ENCODE measurements at places on chromosomes 1 and 21.

- DNase-seq, result no peak
Observed at GRCh38 chr1:235022341-235022980, 106.2 kb downstream of the TOMM20 start.

DNA sequence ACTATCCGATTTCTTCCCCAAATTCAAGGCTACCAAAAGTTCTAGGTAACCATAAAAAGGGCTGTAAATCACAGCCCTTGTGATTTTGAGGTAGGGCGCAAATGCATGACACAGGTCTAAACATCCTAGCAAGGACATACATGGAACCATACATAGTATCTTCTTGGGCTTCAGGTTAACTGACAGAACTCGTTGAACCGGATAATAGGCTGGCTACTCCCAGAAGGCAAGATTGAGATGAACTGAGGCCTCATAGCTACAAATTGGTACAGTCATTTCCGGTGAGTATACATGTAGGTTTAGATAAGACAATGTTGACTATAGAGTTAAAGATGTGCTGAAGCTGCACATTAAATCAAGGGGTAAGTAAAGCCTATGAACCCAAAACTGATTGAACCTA is 27.3 kb upstream of the TP53BP2 start:
- DNase-seq, result no peak

DNA sequence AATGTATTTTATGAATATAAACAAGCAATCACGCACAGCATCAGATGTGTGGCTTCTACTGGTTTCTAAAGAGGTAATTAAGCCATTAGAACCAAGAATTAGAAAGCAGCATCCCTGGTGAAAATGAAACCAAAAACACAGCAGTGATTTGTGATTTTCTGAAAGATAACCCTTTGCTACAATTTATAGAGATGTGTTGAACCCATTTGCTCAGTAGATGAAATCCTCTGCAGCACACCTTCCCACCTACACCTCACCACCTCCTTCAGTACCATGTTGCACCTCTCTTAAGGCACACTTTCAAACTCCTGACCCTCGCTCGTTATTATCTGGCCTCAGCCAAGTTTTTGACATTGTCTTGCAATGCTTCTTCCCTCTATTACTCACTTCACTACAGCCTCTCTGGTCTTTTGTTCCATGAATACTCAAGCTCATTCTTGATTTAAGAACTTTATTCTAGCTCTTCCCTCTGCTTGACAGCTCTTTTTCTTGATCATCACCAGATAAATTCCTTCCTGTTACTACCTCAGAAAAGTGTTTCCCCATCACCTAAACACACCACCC is 38.6 kb downstream of the NSL1 start:
- DNase-seq, result no peak

DNA sequence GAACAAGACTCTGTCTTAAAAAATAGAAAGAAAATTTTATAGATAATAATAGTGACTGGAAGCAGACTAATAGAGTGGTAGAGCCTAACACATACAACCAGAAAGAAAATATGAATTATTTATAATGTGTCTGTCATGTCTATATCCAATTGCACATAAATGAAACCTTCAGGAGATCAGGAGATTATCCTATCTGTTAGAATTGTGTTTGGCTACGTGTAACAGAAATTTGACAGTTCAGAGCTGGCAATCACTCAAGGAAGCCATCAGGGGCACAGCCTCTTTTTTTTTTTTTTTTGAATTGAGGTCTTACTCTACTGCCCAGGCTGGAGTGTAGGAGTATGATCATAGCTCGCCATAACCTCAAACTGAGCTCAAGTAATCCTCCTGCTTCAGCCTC is 157.2 kb downstream of the TGFB2 start:
- no peak for DNase-seq

GRCh38 chr1:162471290-162471853 is 26.2 kb upstream of the UHMK1 start:
- DNase-seq, result no peak

- DNase-seq, result no peak
Observed at GRCh38 chr21:36851121-36851520, 115.3 kb downstream of the HLCS start.

DNA sequence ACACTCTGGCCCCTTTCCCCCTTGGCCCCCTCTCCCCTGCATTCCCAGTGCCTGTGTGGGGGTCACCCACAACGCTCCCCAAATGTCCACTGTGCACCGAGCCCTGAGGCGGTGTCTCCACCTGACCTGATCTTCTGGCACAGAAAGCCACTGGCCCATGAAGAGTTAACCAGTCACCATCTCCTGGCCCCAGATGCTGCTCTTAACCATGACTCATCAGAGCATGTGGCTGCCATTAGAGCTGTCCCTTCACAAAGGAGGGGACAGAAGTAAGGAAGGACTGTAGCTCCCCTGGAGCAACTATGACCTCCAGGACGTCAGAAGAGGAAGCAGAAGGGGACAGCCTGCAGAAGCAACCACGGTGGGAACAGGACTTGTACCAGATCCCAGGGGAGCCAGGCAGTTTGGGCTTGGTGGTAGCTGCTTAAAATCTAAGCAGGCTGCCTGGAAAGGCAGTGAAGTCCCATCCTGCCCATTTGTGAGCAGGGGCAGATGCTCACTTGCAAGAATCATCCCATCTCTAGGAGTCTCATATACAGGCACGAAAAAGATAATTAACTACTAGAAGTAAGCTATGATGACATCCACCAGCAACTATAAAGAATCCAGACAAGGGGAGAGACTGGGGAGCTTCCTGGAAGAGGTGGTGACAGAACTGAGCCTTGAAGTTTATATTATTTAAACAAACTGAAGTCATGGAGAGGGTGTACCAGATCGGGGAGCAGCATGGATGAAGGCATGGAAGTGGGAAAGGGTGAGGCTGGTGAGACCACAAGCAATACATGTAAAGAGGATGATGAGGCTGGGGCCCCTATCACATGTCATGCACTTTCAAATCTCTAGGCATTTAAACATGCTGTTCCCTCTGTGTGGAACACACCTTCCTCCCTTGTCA is 1.1 kb upstream of the TTC39A start:
- DNase-seq, result no peak

GRCh38 chr1:211198111-211198510 is 61.1 kb upstream of the RCOR3 start:
- DNase-seq, result no peak

DNA sequence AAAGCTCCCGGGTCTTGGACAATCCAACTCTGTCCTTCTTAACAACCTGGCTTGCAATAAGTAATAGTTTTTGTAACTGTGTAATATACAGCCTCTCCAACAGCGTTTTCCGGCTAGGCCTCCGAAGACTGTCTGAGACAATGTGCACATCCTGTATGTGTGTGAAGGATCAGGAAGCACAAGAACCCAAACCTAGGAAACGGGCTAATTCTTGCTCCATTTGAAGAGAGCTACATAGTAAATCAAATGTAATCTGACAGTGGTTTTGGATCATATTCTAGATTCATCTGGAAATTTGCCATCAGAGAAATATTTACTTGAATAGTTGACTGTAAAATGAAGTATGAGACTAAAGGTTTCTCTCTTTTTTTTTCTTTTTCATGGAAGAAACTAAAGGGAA is 1.2 kb downstream of the GPR52 start:
- no peak for DNase-seq

GRCh38 chr1:44367944-44368343 is 12.9 kb upstream of the ERI3 start:
- DNase-seq, result no peak

GRCh38 chr1:210352575-210352974 is 23.9 kb downstream of the HHAT start:
- DNase-seq, result no peak

DNA sequence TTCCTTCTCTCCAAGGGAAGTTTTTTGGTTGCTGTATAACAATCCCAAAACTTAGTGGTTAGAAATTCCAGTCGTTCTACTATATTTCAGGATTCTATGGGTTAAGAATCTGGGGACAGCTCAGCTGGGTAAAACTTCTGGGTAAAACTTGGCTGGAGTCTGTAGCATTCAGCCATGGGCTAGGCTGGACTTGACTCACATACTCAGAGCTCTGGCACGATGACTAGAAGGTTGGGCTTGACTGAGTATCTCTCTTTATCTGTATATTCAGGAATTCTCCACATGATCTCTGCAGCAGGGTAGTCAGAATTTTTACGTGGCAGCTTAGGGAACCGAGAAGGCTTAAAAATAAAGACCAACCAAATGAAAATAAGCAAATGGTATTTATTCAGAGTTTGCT is 28.2 kb upstream of the HRNR start:
- DNase-seq, result no peak

DNA sequence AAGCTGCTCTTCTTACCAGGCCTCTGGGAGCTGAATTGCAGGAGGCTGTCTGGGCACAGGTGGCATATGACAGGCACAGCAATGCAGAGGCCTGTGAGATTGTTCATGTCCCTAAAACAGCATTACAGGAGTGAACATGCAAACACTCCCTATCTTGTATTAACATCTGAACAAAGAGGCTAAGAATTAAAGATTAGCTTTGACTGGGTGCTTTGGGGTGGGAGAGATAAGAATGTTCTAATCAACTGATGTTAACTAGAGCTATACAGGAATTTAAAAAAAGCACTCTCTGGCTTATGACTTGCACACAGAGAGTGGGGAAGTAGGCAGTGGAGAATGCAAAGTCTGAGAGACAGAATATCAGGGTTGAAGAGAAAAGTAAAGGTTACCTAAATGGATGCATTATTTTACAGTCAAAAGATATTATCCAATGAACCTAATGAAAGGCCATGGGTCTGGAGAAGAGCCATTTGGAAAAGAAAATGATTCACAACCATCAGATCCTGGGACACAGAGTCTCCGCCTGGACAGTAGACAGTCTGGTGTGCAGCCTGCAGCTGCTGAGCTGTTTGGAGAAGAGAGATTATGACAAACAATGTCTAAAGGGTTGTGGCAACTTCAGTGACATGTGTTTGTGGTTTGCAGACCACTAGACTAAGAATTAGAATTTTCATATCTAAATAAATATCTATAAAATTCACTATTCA is 20.2 kb downstream of the DPT start:
- no peak for DNase-seq

- no peak for DNase-seq
Observed at GRCh38 chr1:87686136-87686495, 357.4 kb downstream of the LMO4 start.

DNA sequence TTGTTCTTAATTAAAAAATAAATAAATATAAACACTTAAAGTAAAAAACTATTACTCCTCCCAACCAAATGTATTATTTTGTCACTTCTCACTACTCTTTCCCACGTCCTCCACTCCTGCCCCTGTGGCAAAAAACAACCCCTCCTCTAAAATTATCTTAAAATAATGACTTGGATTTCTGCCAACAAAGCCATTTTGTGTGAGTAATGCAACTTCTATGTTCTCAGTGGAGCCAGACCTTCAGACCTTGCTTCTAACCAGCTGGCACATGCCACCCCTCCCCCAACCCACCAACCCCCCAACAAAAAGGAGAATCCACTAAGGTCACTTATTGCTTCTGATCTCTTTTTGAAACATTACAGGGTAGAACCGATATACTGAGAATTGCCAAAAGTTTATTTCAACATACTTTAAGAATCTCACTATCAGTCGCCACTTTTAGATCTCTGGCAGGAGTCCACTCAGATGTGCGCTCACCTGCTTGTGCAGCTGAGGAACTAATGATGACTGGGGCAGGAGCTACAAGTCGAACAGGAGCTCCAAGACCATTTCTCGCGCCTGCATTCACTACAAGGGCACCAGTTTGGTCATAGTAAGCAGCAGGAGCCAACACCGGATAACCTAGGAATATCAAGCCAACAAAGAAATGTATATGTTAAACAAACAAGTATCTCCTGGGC is 58.3 kb upstream of the SDC3 start:
- DNase-seq, result no peak

DNA sequence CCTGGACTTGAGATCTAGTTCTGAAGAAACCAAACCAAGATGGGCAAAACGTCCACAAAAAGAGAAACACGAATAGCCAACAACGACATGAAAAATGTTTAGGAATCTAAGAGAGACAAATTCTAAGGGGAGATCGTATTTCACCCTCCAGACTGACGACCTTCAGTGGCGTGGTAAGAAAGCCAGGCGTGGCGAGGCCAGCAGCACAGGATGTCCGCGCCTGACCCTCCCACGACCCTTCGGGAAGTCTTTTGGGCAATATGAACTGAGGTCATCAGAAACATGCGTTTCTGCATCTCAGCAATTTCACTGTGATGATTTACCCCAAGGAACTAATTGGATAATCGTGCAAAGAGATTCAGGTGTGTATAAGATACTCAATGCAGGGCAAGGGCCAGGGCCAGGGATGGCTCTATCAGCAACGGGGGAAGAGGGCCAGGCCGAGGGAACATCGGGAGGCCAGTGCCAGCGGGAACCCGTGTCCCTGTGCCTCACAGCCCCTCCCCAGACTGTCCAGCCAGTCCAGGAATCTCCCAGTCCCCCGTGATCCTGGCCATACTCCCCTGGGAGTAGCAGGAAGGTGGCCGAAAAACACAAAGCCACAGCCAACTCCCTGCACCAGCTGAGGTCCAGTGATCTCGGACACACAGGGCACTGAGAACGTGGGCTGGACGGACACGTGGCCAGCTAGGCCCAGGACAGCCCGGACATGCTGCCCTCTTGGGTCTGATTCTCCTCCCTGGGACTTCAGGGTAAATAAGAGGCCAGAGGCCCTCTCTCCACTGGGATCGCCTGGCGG is 53.6 kb upstream of the ADARB1 start:
- no peak for DNase-seq

DNA sequence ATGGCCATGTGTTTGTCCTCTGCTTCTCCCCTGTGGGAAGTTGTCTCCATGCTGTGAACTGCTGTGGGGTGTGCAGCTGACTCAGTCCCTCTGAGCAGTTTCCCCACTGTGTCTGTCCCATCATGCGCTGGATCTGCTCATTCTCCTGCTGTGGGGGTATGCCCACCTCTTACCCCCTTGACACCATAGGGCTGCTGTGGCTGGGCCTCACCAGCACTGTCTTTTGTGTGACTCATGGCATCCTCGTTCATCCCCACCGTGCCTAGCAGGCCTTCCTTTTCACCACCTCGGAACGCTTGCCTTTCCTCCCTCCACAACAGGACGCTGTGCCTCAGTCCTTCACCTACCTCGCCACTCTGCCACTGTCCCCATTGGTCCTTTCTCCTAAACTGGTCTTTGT is 27.3 kb downstream of the VANGL2 start:
- peak; percentile 11 for DNase-seq

DNA sequence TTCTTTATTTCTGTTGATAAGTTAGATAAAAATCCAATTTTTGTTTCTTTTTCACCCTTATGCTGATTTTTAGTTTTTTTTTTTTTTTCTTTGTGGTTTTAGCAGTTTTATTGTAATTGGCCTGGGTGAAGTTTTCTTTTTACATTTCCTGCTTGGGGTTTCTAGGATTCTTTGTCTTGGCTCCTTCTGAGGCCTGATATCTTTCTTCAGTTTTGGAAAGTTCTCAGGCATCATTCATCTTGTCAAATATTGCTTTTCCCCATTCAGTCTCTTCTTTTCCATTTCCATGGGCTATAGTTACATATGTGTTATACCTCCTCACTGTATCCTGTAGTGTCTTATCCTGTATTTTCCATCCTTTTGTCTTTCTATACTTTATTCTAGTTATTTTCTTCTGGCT is 28.5 kb downstream of the ST6GALNAC3 start:
- no peak for DNase-seq

DNA sequence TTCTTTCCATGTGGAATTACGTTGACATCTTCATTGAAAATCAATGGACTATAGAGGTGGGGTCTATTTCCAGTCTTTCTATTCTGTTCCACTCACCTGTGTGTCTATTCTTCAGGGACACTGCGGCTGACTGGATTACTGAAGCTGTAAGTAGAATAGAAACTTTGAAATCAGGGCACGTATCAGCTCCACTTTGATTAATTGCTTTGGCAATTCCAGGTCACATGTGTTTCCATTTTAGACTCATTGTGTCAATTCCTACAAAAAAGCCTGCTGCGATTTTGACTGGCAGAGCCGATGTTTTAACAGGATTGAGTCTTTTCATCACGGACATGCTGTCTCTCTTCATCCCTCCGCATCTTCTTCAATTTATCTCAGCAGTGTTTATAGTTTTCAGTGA is 20.9 kb upstream of the RNF223 start:
- DNase-seq, result no peak

Measured in stimulated activated CD4-positive, alpha-beta T cell treated with anti-CD3 and anti-CD28 coated beads, Interleukin-4, amount 100 ng/mL, for 24 hours (primary cell).